Femur (tissue), 1 donor: ENCODE measurements at places on chromosomes 11 and 22.
A peak's percentile ranks its signal among the peaks of the same experiment; 100 is the strongest.

- DNase-seq, result no peak
Observed at GRCh38 chr11:12397931-12398334, 20.6 kb downstream of the PARVA start.

GRCh38 chr22:38566726-38567504, 3.1 kb downstream of the DMC1 start:
- no peak for DNase-seq

DNA sequence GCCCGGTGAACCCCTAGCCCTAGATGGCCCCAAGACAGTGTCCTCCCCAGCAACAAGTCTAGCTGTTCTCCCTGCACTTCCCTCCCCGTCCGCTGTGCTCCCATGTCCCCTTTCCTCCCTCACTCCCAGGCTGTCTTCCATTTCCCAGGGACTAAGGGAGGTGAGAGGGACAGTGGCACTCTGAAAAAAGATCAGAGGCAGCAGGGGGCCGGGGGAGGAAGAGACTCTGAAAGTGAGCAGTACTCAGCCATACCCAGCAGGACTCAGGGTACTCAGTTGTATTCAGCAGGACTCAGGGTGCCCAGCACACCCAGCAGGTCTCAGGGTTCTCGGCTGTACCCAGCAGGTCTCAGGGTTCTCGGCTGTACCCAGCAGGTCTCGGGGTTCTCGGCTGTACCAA, 48.4 kb upstream of the THY1 start:
- DNase-seq, result peak; percentile 18

DNA sequence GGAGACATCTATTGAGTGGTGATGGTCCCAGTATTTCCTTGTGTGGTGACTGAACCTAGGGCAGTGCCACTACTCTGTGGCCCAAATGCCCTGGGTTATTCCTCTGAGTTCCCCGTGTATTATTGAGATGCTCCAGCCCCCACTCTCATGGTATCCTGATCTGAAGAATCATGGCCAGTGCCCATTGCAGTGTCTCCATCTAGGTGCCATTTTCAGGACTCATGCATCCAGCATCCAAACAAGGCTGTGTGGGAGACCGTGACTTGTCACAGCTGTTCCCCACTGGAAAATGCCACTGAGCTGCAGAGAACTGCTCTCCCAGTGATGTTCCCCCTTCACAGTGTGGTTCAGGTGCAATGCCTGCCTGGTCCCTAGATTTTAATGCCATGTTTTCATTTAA, 24.7 kb downstream of the GGTLC2 start:
- no peak for DNase-seq

DNA sequence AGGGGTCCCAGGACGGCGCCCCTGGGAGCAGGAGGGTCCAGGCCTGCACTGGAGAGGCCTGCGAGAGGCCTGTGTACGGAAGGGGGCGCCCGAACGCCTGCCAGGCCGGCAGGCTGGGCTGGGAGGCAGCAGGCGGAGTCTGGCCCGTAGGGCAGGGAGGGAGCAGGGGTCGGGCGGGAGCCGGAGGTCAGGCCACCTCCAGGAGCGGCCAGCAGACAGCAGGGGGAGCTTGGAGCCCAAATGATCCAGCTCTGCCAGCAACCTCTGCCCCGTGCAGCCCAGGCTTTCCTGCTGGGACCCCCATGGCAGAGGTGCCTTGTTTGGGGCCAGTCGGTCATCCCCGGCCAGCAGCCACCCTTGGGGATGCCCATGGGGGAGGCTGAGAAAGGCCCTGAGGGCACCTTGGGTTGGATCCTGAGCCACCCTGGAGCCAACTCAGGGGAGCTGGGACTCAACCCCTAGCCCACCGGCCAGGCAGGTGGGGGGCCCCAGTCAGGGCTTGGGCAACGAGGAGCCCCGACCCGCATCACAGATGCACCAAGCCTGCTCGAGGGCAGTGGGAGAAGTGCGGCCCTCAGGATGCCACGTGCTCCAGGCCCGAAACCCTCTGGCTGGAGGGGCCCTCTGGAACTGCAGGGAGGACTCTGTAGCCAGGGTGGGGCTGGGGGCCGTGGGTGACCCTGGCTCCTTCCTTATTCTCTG, 9.6 kb upstream of the SYT8 start:
- DNase-seq, result peak; percentile 73

DNA sequence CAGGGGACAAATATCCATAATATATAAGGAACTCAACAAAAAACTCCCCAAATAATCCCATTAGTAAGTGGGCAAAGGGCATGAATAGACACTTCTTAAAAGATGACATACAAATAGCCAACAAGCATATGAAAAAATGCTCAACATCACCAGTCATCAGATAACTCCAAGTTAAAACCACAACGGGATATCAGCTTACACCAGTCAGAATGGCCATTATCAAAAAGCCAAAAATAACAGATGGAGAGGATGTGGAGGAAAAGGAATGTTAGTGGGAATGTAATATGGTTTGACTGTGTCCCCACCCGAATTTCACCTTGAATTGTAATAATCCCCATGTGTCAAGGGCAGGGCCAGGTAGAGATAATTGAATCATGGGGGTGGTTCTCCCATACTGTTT, 350.1 kb downstream of the GUCY1A2 start:
- no peak for DNase-seq

DNA sequence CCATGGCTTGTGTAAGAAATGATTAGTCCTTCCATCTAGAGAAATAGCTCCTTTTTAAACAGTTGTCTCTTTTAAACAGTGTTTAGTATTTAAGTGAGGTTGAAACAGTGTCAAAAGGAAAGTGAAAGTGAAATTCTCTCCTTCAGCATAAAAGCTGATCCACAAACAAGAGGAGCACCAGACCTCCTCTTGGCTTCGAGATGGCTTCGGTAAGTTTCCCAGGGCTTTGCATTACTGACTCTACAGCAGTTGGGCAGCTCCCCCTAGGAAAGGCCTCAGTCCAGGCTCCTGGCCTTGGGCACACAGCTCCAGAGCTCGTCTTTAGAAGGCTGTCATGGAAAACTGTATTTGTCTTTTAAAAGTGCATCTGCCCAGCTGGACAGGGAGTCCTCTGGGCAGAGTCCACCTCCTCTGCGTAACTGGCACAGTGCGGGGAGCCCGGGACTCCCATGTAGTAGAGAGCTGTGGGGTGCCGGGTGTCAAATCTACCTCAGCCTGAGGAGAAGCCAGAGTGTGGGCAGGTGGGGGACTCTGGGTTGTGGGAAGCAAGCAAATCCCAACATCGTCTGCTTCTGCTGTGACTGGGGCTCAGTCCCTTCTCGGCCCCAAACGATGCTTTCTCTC, at the start of gene PLAAT4:
PLAAT4 (plus strand) TSS at position 140 of the 624 bp plus-strand sequence; CDS start at position 201, 61 bp downstream.
- peak; percentile 75 for DNase-seq

DNA sequence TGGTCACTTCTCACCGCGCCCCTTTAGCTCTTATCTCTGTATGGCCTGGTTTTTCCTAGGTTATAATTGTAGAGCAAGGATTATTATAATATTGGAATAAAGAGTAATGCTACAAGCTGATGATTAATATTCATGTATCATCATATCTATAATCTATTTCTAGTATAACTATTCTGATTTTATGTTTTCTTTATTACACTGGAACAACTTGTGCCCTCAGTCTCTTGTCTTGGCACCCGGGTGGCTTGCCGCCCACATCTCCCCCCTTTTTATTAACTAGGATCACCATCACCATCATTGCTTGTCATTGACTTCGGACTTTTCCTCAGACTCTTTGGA, 11.0 kb downstream of the OR52K1 start:
- no peak for DNase-seq

GRCh38 chr11:46120346-46121300, 631 bp downstream of the PHF21A start:
- DNase-seq, result peak; percentile 84

DNA sequence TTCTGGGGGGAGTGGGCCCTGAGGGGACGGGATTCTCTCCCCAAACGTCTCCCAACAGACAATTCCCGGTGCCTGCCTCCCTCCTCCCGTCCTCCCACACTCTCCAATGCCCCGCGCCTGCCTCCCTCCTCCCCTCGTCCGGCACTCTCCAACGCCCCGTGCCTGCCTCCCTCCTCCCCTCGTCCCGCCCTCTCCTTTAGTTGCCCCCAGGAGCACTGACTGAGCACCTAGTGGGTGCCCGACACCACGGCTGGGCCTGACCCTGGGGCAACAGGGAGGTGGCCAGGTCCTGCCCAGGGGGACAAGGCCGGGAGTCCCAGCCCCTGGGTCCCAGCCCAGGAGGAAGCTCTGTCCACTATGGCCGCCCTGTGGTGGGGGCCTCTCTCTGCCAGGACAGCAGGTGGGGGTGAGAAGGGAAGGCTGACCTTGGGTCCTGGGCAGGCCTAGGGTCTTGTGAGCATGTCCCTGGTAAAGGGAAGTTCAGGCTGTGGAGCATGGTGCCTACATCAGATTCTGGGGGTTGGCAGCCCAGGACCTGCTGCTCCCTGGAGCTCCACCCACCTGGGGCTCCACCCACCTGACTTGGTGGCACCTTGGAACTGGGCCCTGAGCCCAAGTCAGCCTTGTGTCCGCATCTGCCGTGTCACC, 942.3 kb downstream of the BRD1 start:
- DNase-seq, result no peak

DNA sequence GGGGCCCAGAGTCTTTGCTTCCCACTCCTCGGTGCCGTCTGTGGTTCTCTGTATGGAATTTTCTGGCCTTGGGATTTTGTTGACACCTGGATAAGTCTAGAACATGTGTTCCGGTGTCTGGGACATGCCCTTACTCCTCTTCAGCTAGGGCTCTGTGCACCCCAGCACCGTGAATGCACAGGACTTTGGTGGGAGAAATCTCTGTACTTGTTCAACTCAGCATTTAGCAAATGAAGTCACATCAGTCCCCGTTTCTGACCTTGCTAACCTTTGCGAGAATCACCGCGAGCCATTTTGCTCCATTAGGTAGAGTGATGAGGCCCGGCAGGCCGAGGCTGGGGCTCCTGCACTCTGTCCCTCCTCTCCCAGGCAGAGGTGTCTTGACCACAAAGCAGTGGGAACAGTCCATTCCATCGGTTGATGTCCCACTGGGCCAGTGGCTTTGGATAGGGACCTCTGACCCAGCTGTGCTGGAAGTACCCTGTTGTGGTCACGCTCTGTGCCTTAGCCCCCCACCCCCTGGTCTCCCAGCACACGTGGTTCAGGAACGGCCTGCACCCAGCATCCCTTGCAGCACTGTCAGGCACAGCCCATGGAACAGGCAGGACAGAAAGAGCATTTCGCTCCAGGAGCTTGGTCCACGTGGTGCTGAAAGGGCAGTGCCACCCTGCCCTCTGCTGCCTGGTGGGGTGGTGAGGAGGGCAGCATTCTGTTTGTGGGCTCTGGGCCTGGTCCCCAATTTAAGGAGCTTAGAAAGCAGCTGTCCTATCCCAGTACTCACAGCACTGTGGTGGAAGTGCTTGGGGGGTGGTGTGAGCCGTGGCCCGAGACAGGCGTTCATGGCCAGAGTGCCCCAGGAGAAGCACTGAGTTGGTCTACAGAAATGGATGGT, 73.4 kb downstream of the MED15 start:
- DNase-seq, result no peak

DNA sequence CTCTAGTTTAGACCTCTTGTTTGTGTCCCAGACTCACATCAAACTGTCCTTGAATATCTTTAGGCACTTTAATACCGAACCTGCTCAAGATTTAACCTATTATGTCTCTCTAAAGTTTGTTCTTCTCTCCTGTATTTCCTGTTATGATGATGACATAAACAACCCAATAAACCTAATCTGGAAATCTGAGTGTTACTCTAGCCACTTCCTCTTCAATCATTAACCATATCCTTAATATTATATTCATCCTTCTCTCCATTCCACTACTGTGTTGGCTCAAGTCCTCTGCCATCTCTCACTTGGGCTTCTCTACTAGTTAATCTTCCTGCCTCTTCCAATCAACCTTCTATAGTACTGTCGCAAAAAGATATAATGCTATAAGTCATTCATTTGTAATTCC, 36.0 kb downstream of the COPB1 start:
- DNase-seq, result no peak

GRCh38 chr22:23845265-23846080, 6.7 kb upstream of the DERL3 start:
- no peak for DNase-seq

DNA sequence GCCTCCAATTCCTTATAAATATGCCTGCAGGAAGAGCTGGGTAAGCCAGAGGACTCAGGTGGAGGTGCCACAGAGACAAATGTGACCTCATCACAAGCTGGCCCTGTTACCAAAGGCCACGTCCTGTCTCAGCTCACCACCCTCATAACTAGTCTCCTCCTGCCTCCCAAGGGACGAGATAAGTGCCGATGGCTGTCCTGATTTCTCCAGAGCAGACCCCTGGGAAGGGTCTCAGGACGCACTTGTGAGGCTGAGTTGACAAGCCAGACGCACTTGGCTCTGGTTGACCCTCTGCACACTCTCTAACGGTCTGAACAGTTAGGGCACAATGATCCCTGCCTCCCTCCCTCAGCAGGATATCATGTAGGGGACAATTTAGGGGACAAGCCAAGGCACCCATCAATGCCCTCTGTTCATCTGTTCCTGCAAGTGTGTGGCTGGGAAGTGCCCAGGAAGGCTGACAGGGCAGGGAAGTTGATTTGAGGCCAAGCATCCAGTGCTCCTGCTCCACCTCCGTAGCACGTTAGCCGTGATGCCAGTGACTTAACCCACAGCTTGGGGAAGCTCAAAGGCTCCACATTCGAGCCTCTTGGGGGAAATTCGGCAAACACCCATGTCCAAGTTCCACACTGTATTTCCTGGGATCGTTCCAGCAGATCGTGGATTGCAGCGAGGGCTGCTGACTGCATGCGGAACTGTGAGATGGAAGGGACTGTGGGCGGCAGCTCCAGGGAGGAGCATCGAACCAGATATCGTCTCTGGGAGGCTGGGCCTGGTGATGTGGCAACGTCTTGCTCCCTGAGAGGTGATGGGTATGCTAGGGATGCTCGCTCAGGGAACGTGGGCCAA, 2.8 kb downstream of the SMIM38 start:
- no peak for DNase-seq

GRCh38 chr11:72823105-72823804, 9.0 kb downstream of the ATG16L2 start:
- DNase-seq, result no peak

GRCh38 chr11:118042796-118043195, 34.1 kb upstream of the TMPRSS4 start:
- DNase-seq, result no peak

- no peak for DNase-seq
Observed at GRCh38 chr11:103228807-103229206, 119.6 kb downstream of the DYNC2H1 start.

- DNase-seq, result no peak
Observed at GRCh38 chr11:109039611-109040010, 374.7 kb downstream of the DDX10 start.

DNA sequence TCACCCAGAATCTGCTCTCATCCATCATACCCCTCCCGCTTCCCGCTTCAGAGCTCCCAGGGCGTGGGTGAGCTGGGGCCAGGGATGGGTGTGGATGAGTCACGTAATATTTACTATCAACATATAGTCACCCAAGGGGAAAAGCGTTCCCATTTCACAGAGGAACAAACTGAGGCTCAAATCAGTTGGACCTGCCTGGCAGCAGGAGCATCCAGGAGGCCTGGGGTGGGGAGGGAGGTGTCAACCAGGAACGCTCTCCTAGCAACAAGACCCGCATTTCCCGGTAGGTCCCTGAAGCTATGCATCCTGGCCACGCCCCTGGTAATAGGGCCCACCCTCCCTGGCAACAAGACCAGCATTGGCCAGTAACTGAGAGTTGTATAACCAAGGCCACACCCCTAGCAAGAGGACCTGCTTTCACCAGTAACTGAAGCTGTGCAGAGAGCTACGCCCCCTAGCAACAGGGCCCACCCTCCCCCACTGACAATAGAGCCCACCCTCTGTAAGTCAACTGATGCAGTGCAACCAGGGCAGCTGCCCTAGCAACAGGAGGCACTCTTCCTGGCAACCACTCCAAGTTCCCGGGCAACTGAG, 32.7 kb upstream of the TXNRD2 start:
- peak; percentile 83 for DNase-seq

- no peak for DNase-seq
Observed at GRCh38 chr22:43235445-43236409, 48.8 kb upstream of the TTLL12 start.
